Left renal pelvis (tissue), 4 donors: ENCODE measurements at places on chromosomes 5 and 9.

DNA sequence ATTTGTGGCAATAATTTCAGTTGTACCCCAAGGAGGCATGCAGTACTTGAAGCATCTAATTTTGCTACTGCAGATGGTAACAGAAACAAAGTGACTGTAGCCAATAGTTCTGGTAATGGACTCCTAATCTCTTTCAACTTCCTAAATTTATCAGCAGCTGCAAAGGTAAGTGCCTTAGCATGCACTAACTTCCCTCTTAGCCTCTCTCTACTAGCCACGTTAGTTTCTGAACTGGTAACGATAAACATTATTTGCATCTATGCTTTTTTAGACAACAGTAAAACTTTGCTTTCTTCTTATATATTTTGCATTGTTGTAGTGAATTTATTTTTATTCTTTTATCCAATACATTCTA is 6.2 kb upstream of the CKS2 start:
- DNase-seq: no peak

DNA sequence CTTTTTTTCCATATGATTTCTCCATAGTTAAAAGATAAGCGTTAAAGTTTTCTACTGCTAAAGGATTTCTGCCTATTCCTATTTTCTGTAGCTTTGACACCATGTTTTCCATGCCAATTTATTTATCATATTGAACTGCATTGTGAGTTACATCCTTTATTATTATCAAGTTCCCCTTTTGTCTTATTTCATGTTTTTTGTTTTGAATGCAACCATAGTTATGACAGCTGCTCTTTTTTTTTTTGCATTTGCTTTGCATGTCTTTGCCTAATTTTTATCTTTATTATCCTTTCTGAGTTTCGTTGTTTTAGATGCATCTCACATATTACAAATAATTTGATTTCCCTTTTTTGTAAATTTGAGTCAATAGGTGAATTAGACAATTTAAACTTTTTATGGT is 161.5 kb downstream of the DEPDC1B start:
- no peak for DNase-seq

DNA sequence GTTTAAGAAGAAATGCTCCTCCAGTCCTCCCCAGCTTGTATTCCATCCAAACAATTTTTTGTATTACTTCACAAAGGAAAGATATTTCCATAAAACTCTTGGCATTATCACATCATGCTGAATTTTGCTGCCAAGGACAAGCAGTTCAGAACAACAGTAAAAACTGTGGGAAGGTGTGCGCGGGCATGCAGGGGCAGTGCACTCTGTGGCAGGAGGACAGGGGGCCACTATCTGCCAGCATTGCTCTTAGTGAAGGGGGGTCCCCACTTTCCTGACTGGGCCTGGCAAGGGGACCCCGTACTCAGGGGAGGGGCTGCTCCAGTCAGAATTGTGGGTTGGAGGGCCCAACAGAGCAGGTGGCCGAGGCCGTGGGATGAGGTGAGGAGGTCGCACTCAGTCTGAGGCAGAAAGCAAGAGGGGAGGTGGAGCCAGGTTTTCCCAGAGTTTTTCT is 32.8 kb downstream of the ANGPTL2 start:
- DNase-seq: no peak

DNA sequence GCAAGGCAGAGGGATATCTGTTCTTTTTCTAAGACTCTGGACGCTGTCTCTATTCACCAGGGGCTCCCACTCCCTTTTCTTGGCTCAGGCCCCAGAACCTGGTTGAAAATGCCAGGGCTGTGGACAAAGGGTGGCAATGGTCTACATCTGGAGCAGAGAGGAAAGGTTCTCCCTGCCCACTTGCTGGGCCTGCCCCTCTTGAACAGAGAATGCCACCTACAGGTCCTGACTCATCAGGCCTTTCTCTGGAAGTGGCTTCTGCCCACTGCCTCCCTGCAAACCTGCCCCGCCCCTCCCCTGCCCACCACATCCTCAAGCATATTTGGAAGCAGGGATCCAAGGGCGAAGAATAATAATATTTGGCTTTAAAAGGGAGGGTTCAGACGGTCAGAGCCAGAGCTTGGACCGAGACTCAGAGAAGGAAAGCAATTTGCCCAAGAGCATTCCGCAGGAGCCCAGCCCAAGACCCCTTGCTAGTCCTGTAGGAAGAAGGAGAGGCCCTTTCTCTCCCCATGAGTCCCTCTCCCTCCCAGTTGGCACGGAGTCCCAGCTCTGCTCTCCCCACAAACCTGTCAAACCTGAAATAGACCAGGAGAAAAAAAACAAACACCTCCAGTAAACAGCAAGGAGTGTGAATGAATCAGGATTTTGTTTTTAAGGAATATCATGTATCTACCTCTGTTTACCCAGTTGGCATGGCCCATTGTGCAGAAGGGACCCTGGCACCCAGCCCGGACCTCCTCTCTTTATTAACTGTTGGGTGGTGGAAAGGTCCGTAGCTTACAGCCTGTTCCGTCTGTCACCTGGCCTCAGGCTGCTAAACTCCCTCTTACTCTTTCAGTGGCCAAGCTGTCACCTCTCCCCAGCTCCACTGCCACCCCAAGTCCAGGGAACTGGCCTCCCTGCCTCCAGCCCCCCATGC is 37.7 kb upstream of the STXBP1 start:
- DNase-seq: no peak

DNA sequence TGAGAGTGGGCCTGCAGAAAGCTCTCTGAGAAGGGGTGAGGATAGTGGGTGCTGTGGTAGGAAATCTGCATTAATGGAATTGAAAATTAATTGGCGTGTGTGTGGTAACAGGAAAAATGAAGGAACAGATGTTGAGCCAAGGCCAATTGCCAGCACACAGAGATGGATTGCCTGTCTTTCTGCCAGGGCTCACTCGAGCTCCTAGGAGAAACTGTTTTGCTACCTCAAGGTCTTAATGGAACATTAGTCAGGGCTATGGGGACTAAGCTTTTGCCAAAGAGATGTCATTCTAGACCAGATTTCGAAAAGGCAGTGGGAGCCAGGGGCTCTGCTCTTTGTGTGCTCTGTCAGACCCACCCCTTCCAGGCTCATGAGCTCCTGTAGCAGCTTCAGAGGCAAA is 124.0 kb upstream of the EFNA5 start:
- no peak for DNase-seq

DNA sequence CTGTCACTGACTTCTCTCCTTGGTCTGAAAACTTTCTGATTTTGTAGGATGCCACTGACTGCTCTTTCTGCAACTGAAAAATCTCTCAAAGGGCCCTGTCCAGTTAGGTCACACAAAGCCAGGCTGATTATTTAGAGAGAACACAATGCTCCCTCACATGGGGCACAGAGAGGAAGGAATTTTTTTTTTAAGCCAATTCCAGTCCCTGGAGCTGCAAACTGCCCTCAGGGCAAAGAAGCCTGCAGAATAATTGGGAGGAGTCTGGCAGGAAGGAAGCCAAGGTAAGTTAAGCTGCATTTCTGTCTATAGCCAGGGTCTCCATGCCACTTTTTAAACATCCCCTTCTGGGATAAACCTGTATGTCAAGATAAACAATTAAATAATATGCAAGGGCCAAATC is 305.5 kb downstream of the ZSWIM6 start:
- no peak for DNase-seq

DNA sequence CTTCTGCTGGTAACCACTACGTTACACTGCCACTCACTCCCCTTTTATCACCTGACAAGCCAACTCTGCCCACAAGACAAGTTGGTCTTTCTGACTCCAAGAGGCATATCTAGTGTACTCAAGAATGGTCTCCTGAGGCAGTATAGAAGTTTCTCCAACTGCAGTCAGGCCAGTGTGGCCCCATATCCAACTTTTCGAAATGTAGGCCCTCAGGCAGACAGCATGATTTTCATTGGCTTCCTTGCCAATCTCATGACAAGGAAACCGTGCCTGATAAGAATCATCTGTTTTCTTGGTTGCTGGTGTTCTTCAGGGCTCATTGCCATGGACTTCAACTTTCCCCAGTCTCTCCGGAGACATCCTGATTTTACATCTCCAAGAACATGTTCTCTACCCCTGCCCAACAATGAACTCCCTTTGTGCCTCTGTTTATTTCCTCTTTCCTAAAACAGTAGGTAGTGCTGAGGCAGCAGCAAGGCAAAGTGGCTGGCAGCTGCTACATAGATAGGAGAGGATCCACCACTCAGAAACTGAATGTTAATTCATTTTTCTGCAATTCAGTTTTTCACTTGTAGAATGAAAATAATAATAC is 62.6 kb upstream of the SEMA6A start:
- no peak for DNase-seq

DNA sequence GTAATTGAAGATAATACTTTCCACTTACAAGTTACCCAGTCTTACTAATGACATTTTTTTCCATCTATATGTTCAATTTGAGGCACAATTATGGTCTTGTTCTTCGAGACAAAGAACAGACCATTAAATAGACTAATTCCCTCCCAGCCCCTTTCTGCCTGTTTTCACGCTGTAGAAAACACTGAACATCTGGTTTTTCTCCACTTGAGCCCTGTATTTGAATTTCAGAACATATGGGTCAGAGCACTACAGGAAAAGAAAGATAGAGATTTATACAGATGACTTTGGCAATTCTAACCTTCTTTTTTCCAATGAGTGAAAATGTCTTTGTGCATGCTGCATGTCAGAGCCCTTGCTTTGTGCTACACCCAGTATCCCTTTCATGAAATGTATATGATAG is 506.9 kb downstream of the LRRC70 start:
- DNase-seq: no peak

- DNase-seq: no peak
Observed at GRCh38 chr9:128895556-128895955, 13.6 kb downstream of the LRRC8A start.
